Muscle of arm (tissue), 14 donors: ENCODE measurements at places on chromosomes 1 and 21. TPM values are rescaled to one million over a fixed set of nuclear protein-coding genes. Genes with fewer than 3 reads are reported as not detected.
A peak's percentile ranks its signal among the peaks of the same experiment; 100 is the strongest.

GRCh38 chr21:27379354-27379753 is 412.5 kb upstream of the ADAMTS5 start:
- DNase-seq = no peak

The RHBDL2 gene
- 0.50 TPM for polyA plus RNA-seq

DNA sequence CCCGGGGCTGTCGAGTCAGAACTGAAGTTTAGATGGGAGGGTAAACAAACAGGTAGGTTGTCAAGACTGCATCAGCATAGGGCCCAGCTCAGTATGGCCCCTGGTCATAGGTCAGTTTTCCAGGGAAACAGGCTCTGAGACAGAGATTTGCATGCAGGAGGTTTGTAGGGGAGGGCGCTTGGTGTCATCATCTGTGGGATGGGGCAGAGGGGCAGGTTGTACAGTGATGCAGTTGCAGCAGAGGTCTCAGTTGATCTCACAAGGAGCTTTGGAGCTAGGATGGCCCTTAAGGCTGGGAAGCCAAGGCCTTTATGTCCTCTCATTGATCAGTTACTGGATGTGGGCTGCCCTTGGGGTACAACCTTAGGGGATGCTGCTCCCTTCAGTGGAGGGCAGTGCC is 38.5 kb upstream of the KCNA10 start:
- DNase-seq = no peak

The LCE1A gene
- polyA plus RNA-seq = not detected

- no peak for DNase-seq
Observed at GRCh38 chr1:45867697-45868348, 64.4 kb downstream of the MAST2 start.

The CD247 gene
- 0.34 TPM for polyA plus RNA-seq

The CFHR1 gene
- polyA plus RNA-seq = not detected

The DENND2D gene
- polyA plus RNA-seq = 1.5 TPM

The ZNF326 gene
- polyA plus RNA-seq = 46.4 TPM

DNA sequence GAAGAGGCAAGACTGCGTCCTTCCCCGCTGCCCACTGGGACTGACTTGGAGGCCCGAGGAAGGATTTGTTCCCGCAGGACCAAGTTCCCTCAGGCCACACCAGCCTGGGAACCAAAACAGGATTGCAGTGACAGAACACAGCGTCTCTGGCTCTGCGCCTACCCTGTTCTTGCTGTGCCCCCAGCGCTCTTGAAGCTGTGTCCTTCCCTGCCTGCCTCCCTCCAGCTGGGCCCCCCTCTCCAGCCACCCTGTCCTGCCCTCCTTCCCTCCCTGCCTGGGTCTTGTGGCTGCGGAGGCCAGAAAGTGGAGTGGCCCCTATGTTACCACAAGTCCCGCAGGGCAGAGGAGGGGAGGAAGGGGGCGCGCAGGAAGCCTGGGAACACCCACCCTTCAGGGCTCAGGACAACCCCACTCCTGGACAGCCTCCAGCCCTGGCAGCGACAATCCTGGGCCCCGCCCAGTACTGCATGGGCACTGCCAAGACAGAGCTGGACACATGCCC is 164.9 kb downstream of the DYRK1A start:
- no peak for DNase-seq

The CDA gene
- 0.49 TPM for polyA plus RNA-seq

The B3GALNT2 gene
- 28.8 TPM for polyA plus RNA-seq

GRCh38 chr1:15308135-15308534 is 61.1 kb downstream of the FHAD1 start:
- no peak for DNase-seq

GRCh38 chr21:35231090-35231489 is 182.0 kb upstream of the RUNX1 start:
- no peak for DNase-seq

DNA sequence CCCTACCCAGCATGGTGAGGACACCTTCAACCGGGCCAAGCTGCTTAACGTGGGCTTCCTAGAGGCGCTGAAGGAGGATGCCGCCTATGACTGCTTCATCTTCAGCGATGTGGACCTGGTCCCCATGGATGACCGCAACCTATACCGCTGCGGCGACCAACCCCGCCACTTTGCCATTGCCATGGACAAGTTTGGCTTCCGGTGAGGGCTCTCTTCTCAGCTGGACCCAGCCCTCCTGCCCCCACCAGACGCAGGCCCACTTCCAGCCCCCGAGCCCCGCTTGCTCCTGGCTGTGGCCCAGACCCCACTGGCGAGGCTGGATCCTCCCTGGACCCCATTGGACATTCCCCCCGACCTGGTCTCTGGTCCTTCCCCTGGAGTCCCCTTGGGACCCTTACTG is 5.8 kb downstream of the B4GALT2 start:
- DNase-seq = no peak

DNA sequence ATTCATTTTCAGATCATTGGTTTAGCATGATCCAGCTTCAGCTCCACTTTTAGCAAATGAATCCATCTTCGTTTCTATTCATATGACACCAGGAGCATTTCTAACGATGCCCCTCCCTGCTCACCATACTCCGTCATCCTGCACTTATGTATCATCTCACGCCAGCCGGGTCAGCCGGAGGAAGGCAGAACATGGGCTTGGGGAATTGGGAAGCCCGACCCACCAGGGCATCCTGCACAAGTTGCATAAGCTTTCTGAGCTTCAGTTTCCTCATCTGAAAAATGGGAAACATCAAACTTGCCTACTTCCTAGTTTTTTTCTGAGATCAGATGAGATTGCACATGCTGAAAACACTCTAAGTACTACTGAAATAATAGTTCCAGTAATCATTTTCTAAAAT is 194.7 kb downstream of the AK5 start:
- DNase-seq = no peak

GRCh38 chr1:175498002-175498401 is 245.4 kb downstream of the TNR start:
- no peak for DNase-seq

The GPR52 gene
- polyA plus RNA-seq = not detected

DNA sequence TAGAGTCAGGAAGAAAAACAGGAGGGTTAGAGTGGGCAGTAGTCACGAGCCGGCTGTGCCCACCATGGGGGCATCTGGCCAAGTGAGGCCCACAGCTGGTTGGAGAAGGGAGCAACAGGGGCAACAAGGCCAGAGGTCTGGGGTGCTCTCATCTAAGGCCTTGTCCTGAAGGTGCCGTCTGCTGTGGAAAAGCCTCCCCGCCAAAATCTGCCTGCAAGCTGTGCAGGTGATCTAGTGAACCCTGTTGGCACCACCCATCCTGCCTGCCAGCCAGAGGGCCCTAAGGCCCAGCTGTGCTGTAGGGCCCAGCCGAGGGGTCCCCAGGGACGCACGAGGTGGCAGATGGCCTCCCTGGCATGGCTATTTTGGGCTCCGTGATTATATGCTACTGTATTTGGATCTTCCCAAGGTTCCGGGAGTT is 51.3 kb downstream of the LGR6 start:
- DNase-seq = no peak

The LMOD1 gene
- polyA plus RNA-seq = 16.6 TPM

The OVAAL gene
- not detected for polyA plus RNA-seq

The GBP6 gene
- not detected for polyA plus RNA-seq

DNA sequence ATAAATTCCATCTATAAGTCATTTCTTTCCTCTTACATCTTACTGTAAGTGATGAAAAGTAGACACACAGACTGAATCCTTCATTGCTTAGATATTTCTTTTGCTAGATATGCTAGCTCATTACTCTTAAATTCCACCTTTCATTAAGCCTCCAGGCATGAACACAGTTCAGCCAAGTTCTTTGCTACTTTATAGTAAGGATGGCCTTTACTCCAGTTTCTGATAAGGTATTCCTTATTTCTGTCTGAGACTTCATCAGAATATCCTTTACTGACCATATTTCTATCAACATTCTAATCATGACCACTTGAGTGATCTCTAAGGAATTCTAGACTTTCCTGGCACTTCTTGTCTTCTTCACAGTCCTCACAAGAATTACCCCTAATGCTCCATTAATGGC is 191.7 kb upstream of the KCTD3 start:
- no peak for DNase-seq

The LIPI gene
- polyA plus RNA-seq = 0.48 TPM

The HDGF gene
- polyA plus RNA-seq = 141 TPM

GRCh38 chr1:27935721-27936120 is 921 bp downstream of the SMPDL3B start:
- no peak for DNase-seq

- no peak for DNase-seq
Observed at GRCh38 chr1:9836632-9836960, 12.8 kb upstream of the CLSTN1 start.

GRCh38 chr21:46234436-46234950 is 5.9 kb upstream of the LSS start:
- DNase-seq = no peak

- DNase-seq = no peak
Observed at GRCh38 chr1:185862235-185862634, 128.0 kb downstream of the HMCN1 start.

GRCh38 chr1:71521655-71522264 is 440.9 kb upstream of the ZRANB2 start:
- DNase-seq = peak; percentile 18

DNA sequence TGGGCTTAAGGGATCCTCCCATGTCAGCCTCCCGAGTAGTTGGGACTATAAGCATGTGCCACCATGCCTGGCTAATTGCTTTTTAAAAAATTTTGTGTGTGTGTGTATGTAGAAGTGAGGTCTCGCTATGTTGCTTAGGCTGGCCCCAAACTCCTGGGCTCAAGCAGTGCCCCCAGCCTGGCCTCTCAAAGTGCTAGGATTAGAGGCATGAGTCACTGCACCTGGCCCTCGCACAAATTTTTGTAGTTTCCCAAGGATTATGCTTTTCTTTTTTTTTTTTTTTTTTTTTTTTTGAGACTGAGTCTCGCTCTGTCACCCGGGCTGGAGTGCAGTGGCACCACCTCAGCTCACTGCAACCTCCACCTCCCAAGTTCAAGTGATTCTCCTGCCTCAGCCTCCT is 144.4 kb upstream of the HNRNPU start:
- no peak for DNase-seq

DNA sequence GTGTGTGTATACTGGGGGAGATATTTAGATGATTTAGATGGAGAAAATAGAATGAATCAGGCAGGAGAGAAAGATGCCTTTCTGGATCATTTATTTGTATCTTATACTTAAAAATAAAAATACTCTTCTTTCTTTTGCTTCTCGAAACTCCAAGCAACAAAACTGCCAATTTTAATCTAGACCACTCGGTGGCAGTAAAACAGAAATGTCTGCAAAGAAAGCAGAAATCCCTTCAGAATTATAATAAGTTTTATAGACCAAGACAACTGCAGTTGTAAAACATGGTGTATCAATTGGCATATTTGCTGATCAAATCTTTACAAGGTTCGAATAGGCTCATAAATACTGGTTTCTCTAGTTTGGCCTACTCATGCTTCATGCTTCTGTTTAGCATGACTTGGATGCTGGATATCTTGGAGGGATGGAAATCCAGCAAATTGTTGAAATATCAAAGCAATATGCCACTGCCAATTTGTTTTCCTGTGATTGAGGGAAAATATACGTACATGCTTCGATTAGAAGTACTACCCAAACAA is 15.1 kb upstream of the C1orf87 start:
- peak; percentile 17 for DNase-seq

The CLIC4 gene
- 130 TPM for polyA plus RNA-seq

The ITGB2 gene
- not detected for polyA plus RNA-seq

GRCh38 chr21:27244776-27245175 is 277.9 kb upstream of the ADAMTS5 start:
- no peak for DNase-seq

DNA sequence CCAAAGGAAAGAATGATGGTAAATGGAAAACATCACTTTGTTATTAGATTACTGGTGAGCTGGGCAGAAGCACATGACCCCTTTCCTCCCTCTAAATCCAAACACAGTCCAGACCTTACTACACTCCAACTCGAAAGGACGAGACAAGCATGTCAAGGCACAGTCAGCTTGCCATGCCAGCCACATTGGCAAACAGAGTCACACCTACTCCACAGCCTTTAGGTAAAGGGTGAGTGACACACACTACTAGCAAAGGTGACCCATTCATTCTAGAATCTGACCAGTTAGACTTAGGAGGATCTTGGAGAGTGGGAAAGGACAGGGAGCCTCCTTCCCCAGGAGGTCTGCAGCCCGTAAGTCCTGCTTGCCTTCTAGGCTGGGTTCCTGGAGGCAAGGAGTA is 3.0 kb downstream of the SLC44A3 start:
- no peak for DNase-seq

GRCh38 chr1:172885411-172885810 is 165.3 kb downstream of the TNFSF18 start:
- no peak for DNase-seq

The PRKCZ gene
- polyA plus RNA-seq = 6.3 TPM

DNA sequence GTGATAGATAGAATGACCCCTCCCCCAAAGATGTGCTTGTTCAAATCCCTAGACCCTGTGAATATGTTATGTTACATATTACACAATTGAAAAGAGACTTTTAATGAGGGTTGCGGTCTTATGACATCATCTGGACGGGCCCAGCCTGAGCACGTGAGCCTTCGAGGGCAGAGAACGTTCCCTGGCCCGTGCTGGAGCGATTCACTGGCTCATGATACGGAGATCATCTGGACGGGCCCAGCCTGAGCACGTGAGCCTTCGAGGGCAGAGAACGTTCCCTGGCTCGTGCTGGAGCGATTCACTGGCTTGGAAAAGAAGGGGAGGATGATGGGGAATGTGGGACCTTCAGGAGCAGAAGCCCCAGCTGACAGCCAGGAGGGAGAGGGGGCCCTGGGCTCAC is 34.4 kb upstream of the COL18A1 start:
- DNase-seq = no peak

DNA sequence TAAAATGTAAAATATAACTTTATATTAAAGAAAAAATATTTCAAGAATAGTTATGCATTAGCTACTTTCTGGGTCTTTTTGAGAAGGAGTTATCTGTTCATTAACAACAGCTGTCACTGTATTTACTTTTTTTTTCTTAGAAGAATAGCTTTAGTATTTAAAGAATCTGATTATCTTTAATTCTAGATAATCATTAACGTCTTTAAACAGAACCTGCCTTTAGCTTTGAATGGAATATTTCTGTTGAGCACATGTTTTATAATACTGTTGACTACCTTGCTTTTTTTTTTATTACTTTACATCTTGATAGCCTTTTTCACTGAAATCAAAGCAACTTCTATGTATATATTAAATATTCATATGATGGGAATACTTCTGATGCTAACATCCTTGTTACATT is 132.0 kb downstream of the CLEC20A start:
- DNase-seq = no peak

The TMPRSS15 gene
- polyA plus RNA-seq = 0.76 TPM

The H6PD gene
- 32.6 TPM for polyA plus RNA-seq

- DNase-seq = peak; percentile 53
Observed at GRCh38 chr1:17419626-17420328, 19.7 kb downstream of the RCC2 start.

The RNU1-3 gene
- polyA plus RNA-seq = not detected

DNA sequence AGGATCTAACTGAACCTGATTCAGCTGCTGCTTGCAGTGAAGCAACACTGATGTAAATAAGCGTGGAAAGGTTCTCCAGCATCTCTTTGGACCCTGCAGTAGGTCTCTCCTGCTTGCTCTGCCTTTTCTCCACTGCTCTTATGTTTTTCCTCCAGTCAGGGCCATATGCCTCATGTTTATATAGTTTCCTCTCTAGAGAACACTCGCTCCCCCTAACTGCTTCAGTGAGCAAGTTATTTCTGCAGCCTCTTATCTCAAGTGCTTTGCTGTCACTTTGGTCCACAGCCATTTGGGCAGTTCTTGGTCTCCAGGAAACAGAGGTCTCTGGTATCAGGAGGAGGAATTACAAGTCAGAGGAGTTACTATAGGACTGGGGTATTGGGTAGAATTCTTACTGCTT is 5.3 kb downstream of the PRUNE1 start:
- no peak for DNase-seq

The B3GALT5 gene
- polyA plus RNA-seq = 0.19 TPM

GRCh38 chr1:93129507-93130099 is 50.5 kb downstream of the MTF2 start:
- no peak for DNase-seq

The SCMH1 gene
- 35.8 TPM for polyA plus RNA-seq
